WTC11 (cell line): ENCODE measurements at places on chromosomes 6 and 20. TPM values are rescaled to one million over a fixed set of nuclear protein-coding genes. Genes with fewer than 3 reads are reported as not detected.

GRCh38 chr6:55993418-55993817 is 118.0 kb upstream of the BMP5 start:
- no peak for DNase-seq

Gene CST9L
- not detected in 3 replicates for total RNA-seq

DNA sequence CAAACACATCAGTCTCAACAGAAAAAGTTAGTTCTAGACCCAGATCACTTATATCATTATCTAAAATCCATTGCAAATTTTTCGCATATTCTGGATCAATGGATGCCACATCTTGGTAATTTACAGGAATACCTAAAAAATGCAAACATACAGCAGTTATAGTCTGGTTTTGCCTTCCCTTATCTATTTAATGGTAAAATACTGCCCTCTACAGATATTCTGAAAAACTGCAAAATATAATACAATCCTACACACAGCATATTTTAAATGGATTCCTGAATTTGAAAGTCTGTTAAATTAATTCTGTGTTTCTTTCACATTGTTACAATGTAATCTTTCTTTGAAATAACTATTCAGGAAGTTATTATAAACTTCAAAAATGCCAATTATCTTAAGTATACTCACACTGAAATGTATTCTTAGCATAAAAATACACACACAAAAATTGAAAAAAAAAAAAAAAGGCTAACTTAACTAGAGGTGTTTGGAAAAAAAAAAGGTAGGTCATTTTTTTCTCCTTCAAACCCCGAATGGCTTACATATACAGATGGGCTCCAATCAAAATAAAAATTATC is 88.4 kb downstream of the HACE1 start:
- no peak for DNase-seq

Gene MUCL3
- 0.15 to 0.21 TPM (median 0.18 TPM) in 3 replicates for total RNA-seq

- DNase-seq = no peak
Measured at GRCh38 chr20:6705106-6705766, 62.2 kb upstream of the BMP2 start.

Gene CST4
- not detected in 3 replicates for total RNA-seq

Gene TRIM31
- total RNA-seq = 0.11 to 0.16 TPM (median 0.13 TPM) in 3 replicates

DNA sequence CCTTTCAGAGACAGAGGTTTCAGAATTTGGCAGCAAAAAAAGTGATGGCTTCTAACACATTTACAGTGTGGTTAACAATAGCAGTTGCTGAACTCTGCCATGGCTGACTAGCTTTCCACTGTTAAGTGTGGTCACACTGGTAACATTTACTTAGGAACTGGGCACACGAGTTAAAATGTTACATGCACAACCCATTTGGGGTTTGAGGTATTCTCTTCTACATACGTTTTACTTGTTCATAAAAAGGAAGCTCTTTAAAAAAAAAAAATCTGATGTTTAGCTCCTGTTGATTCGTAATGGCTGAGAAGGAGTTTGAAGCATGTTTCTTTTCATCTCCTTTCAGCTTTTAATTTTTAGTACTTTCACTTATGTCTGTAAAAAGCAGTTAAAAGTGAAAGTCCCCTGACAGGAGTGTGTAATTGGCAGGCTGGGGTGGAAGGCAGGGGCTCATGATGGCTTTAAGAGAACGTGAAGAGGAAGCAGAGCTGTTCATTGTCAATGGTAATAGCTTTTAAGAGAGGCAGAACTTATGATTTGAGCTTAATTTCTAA is 245.9 kb downstream of the FARS2 start:
- DNase-seq = no peak

GRCh38 chr20:13322621-13323020 is 101.5 kb downstream of the ISM1 start:
- no peak for DNase-seq

GRCh38 chr6:68054756-68055155 is 580.3 kb upstream of the ADGRB3 start:
- no peak for DNase-seq

Gene PRDM1
- 0.78 to 1.8 TPM (median 1.2 TPM) in 3 replicates for total RNA-seq

GRCh38 chr20:32871627-32872160 is 13.0 kb downstream of the EFCAB8 start:
- no peak for DNase-seq

DNA sequence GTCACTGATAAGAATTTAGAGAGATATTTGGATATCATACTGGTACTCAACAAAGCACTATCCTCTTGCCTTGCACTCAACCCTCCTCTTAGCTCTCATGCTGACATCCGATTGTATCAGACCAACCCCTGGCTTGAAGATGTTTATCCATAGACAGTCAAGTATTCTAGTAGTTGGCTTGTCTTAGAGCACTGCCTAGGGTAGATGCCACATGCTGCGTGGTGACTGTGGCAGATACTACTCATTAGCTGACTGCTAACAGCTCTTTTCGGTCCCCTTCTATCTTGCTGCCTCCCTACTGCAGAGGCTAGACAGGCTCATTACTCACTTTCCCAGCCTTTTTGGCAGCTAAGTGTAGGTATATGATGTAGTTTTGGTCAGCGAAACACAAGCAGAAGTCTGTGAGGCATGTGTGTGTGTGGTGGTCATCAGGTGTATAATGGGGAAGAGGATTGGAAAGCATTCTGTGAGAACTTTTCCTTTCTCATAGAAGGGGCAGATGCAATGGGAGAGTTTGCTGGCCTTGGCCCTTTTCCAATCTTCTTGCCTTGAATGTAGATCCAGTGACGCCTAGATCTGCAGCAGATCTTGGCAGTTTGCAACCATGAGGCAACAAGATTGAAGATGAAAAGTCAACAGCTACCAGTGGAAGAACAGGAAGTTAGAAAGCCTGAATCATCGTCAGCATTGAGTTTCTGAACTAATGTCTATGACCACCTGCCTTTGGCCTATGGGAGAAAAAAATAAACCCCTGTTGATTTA is 4.4 kb upstream of the IFNGR1 start:
- no peak for DNase-seq

Gene GNAS-AS1
- 12.2 to 13.4 TPM (median 12.8 TPM) in 3 replicates for total RNA-seq

DNA sequence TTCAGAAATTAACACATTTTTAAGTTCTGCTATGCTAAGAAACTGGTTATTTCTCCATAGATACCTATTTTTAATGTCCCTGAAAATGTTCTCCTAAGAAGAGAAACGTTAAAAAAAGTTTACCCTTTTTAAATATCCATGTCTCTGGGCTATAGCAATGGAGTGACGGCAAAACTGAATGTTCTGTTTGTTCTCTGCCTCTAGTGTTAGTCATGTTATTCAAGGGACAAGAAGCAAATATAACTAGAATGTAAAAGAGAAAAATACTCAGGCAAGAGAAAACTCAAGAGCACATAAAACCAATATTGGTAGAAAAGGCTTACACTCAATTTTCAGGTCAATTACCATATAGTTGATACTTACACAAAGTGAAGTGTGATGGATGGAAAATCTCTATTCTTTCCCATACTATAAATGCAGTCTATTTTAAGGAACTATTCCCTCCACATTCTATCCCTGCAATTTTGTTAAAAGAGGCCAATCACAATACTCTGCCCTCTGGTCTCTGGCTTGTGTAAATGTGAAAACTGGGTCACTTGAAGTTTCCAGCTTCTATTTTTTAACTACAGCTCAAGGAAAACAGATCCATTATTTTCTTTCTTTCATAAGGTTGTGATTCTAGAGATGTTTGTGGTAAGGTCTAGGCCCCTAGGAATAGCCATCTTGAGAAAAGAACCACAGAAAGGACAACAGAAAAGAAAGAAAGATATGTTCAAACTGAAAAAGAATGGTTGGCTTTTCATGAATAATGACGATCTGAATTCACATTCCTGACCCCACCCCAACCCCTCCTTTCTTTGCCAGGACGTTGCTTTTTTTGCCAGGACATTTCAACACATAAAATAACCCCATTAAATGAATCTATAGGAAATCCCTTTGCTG is 200.3 kb upstream of the FAM83B start:
- DNase-seq = no peak

Gene CDH26
- total RNA-seq = 1.0 to 1.4 TPM (median 1.3 TPM) in 3 replicates

GRCh38 chr6:129353067-129353466 is 356.9 kb downstream of the ARHGAP18 start:
- DNase-seq = no peak

DNA sequence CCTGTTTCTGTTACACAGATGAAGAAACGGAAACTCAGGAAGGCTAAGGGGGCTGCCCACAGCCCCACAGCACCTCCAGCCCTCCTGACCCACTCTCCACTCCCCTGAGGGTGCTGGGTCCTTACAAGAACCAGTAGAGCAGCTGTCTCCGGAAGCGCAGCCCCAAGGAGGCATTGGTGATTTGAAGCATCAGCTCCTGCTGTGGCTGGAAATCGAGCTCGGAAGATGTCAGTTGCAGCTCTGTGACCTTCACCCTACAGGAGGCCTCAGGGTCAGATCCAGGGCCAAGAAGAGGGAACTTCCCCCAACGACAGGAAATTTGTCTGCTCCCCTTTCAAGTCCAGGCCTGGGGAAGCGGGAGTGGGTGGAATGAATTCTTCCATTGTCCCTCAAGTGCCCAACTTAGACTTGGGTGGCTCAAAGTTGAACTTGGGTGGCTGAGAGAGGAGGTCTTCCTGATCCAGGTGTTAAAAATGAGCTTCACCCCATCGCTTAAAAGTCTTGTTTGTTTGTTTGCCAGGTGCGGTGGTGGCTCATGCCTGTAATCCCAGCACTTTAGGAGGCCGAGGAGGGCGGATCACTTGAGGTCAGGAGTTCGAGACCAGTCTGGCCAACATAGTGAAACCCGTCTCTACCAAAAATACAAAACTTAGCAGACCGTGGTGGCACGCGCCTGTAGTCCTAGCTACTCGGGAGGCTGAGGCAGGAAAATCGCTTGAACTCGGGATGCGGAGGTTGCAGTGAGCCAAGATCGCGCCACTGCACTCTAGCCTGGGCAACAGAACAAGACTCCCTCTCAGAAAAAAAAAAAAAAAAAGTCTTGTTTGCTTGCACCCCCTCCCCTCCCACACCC is 1.9 kb downstream of the PLTP start:
- no peak for DNase-seq

DNA sequence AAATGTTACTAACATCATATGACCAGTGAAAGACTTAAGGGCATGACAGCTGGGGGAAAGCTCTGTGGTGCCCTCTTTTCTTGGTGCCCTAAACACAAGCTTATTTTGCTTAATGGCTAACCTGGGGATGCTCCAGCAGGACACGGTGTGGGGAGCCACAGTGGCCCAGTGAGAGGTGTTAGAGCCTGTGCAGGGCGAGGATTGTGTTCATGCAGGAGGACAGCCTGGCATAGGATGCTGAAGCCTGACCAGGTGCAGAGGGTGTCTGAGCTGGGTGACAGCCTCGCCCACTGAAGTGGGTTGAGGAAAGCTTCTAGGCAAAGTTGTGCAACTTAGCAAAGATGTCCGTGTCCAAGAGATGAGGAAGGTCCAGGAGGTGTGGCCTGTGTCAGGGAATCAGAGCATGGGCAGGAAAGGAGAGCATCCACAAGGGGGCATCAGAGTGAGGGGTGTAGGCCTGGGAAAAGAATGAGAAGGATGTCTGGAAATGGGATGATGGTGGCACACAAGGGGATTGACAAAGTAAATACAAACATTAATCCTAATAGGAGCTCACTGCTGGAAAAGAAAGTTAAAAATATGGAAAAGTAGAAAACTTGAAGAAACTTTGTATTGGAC is 33.9 kb downstream of the SLC17A4 start:
- DNase-seq = peak; percentile 78

Gene BTNL2
- not detected in 3 replicates for total RNA-seq

DNA sequence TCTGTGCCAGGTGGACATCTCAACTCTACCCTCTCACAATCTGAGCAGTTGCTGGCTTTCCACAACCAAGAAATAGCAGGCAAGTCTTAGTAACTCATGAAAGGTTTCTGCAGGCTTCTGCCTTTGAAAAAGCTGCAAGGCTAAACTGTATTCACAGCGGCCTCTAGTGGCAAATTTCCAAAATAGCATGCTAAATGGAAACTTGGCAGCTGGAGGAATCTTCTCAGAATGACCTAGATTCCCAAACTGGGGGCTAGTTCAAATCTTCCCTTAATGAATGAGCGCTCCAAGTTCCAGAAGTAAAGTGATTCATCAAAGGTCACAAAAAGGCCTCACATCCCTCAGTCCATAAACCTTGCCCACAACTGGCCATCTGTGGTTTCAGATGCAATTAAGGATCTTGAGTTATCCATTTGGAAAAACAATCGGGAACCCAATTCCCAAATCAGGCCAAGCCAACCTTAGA is 11.9 kb upstream of the CPNE5 start:
- peak; percentile 50 for DNase-seq

DNA sequence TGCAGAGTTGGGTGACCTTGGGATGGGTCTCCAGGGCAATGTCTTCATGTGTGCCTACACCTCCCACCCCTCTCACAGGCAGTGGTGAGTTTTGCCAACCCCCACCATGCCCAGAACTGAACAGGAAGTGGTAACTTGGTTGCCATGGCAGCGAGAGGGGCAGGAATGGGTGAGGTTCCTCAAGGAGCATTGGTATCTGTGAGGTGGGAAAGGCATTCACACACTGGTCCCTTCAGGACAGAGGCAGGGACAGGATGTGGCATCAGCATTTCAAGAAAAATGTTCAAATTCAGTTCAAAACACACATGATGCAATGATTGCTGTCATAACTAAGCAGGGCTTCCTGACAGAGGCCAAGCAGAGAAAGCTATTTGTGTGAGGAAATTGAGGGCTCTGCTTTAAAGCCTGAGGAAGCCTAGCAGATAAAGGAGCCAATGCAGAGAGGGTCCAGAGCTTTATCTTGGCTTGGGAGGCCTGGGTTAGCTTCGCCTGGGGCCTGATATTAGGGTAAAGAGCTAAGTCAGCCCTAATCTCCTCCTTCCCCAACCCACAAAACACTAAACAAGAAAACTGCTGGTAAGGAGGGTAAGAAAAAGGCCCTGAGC is 551 bp downstream of the TREML2 start:
- no peak for DNase-seq

GRCh38 chr6:21601339-21601923 is 7.9 kb downstream of the SOX4 start:
- DNase-seq = no peak

DNA sequence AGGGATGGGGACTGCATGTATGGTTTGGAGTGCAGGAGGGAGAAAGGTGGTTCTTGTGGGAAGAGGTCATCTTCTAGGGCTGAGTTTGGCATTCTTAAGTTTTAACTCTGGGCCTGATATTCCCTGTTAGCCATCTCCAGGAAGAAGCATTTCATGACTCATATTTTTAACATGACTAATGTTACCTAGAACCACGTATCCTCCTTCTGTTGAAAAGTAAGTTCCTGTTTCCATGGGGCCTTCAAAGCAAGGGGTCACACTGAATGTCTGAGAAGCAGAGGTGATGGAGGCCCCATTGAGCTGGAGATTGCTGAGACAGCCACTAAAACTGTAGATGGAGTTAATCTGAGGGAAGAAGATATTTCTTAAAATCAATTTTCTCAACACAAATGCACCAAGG is 30.2 kb downstream of the FAM229B start:
- no peak for DNase-seq
